ENCODE measurements at places on chromosomes 3 and 15.
A peak's percentile ranks its signal among the peaks of the same experiment; 100 is the strongest.

- no peak for DNase-seq
Observed at GRCh38 chr15:78052001-78052401, 25.5 kb downstream of the TBC1D2B start.

GRCh38 chr3:16369276-16369675 lies 104.3 kb downstream of the OXNAD1 start:
- no peak for DNase-seq

DNA sequence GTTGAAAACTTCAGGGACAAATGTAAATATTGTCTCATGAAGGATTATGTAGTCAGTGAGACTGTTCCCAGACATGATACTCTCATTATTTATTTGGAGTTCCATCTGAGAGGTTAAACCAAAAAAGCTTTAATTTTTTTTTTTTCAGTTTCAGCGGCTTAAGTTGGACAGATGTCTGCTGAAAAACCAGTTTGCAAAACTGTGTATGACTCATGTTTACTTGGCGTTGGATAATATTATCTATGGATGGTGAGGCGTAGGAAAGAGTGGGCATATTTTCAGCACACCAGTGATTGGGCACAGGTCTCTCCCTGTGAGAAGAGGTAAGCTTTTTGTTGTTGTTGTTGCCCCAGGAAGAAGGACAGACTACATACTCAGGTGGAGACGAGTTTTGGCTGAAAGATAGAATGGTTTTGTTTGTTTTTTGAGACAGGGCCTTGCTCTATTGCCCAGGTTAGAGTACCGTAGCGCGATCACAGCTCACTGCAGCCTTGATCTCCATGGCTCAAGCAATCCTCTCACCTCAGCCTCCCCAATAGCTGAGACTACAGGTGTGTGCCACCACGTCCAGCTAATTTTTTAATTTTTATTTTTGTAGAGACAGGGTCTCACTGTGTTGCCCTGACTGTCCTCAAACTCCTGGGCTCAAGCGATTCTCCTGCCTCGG lies 16.4 kb upstream of the ANXA2 start:
- no peak for DNase-seq

- DNase-seq = no peak
Observed at GRCh38 chr3:69941439-69942176, 57.9 kb upstream of the SAMMSON start.

- DNase-seq = no peak
Observed at GRCh38 chr3:161250116-161250515, 29.0 kb downstream of the NMD3 start.

DNA sequence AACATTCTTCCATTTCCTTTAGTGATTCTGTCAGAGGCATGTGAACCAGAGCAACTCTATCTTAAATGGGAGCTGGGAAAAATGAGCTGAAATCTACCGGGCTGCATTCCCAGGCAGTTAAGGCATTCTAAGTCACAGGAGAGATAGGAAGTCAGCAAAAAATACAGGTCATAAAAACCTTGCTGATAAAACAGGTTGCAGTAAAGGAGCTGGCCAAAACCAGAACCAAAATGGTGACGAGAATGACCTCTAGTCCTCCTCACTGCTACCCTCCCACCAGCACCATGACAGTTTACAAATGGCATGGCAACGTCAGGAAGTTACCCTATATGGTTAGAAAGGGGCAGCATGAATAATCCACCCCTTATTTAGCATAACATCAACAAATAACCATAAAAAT lies 66.4 kb downstream of the B3GALNT1 start:
- DNase-seq = no peak

DNA sequence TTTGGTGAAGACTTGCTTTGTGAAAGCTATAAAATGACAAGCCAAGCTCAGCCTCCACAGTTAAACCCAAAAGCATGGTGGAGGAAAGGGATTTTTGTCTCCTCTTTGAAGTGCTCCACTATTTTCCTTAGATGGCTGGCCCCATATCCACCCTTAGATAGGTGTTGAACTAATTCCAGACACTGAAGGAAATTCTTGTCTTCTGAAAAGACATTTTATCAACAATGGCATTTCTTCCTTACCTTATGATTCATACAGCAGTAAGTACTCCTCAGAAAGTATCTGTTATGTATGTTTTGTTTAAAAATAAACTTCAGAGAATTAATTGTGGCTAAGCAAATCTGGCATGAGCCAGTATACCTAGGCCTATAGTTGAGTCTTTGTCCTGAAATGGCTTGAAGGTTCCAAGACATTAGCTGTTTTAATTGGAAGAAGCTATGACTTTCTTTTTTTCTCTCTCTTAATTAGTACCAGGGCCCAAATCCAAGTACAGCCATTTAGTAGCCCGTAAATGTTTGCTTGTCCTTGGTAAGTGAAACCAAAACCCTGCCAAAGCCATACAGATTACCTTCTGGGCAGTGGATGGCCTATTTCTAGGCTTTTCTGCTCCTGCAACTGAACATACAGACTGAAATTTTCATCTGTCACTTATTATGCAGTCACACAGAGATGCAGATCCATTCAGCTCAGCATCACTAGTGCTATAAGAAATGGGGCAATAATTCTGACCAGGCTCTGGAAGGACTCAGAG lies 5.1 kb upstream of the BFSP2 start:
- no peak for DNase-seq

DNA sequence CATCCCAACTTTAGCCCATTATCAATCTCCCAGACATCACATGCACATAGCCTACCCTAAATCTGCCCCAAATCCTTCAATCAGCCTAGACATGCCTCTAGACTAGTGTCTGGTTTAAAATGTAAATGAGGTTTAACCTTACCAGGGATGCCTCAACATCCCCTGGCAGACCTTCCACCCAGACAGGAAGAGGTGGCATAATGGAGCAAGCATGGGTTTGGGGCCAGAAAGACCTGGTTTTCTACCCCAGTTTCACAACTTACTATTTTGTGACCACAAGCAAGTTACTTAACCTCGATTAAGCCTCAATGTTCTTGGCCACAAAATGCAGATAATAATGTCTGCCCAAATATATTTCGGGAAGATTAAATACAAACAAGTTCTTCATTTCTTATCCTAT lies 28.3 kb upstream of the THBS1 start:
- DNase-seq = no peak

GRCh38 chr3:11547498-11547897 lies 96.2 kb downstream of the VGLL4 start:
- DNase-seq = no peak

DNA sequence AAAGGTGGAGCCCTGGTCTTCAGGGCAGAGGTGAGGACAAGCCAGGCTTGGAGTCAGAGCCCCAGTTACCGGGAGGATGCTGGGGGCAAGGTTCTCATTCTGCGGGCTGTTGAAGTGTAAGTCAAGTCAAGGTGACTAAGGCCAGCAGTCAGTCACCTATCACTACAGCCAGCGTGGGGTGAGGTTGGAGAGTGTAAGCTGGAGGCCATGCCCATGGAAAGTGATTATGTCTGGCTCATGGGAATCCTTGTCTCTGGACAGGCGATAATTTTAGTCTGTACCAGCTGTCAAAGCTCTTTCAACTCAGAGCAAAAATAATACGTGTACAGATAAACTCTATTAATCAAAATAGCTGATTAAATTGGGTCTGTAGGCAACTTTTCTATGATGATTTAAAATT lies 143.1 kb downstream of the NR2F2 start:
- no peak for DNase-seq

- DNase-seq = no peak
Observed at GRCh38 chr3:129320261-129320660, 41.6 kb downstream of the HMCES start.

DNA sequence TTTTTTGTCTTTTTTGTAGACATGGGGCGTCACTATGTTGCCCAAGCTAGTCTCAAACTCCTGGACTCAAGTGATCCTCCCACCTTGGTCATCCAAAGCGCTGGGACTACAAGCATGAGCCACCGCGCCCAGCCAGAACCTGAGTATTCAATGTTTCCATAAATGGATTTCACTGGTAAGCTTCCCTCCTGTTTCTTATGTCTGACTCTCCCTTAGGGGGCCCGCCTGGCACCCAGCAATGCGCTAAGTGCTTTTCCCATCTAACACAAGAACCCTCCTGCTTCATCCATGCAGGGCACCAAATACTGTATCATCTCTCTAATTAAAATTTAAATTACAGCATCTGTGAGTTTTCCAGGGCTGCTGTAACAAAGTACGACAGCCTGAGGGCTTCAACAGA lies 44.9 kb downstream of the KLF15 start:
- no peak for DNase-seq

GRCh38 chr15:58528188-58528870 lies 96.5 kb downstream of the LIPC start:
- DNase-seq = peak; percentile 41

- no peak for DNase-seq
Observed at GRCh38 chr15:78642331-78642730, 1.3 kb upstream of the CHRNB4 start.

- no peak for DNase-seq
Observed at GRCh38 chr3:8539419-8539818, 37.8 kb downstream of the LMCD1 start.

DNA sequence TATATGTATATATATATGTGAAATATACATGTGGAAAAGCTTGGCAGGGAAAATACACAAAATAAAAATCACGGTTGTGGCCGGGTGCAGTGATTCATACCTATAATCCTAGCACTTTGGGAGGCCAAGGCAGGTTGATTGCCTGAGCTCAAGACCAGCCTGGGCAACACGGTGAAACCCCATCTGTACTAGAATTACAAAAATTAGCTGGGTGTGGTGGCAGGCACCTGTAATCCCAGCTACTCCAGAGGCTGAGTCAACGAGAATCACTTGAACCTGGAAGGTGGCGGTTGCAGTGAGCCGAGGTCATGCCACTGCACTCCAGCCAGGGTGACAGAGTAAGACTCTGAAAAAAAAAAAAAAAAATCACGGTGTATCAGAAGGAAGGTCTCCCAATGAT lies 20.8 kb upstream of the ARHGEF3 start:
- no peak for DNase-seq

DNA sequence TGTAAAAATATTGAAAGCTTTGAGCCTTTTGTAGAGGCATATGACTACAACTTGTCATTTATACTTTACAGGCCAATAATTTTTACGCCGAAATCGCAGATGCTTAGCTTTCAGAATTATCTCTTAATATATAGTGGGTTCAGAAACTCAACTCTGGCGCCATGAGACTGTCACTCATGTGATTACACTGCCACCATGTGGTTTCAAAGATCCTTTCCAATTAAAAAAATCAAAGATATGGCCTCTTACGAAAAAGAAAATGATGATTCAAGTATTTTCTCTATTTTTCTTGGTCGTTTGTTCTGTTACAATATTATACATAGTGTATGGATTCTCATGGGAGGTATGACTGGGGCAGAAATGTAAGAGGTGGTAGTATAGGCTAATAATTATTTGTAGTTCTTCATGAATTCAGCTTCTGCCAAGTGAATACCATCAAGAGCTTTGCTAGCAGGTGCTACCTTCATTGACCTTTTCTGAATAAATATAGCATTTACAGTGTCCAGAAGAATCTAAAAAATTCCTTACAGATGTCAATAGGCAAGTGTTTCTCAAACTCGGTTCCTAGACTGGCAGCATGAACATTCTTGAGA lies 751.7 kb upstream of the GOLIM4 start:
- no peak for DNase-seq

DNA sequence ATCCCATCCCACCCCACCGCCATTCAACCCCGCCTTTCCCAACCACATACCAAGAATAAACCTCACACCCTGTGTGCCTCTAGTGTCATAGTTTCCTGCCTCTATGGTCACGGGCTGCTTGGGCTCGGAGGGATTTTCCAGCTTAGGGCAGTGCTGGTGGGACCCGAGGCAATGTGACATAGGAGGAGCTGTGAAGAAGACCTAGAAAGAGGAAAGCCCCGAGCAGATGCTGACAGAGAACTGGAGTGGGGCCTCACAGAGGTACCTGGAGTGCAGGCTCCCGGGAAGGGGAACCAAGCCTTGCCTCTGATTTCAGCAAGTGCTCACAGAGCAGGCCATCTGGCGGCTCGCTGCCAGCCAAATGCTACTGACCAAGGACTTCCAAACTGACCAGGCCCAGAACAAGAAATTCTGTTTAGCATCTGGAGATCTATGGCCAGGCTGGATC lies 27.5 kb downstream of the BHLHE40 start:
- DNase-seq = no peak

GRCh38 chr15:99447497-99448371 lies 118.0 kb upstream of the MEF2A start:
- DNase-seq = no peak

- no peak for DNase-seq
Observed at GRCh38 chr3:8500319-8500988, 1.2 kb upstream of the LMCD1 start.

DNA sequence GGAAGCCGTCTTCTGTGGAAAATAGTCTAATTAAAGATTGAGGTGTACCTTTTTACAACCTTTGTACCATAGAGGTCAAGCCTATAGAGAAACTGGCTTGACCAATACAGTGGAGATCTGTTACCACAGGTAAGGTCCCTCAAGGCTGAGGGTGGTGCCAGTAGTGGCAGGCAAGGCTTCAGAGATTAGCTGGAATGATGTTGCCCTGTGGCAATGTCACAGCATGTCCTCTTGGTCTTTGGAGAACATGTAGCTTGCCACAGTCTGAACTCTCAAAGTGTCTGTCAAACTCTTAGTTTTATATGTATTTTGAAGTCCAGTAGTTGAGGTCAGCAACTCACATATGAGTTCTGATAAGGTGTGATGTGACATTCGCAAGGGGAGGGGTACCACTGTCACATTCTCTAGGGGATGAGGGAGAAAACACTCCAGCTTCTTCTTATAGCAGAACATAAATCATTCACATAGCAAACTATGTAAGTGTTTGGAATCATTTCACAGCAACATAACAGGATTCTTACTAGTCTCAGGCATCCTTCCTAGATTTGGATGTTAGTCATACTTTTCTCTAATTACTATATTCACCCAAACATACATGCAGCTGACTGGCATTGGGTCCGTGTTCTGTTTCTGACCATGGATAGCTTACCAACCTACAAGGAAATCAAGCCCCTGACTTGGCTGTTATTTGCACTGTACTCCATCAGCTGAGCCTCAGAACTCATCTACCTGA lies 173.6 kb downstream of the UBE2E2 start:
- no peak for DNase-seq

DNA sequence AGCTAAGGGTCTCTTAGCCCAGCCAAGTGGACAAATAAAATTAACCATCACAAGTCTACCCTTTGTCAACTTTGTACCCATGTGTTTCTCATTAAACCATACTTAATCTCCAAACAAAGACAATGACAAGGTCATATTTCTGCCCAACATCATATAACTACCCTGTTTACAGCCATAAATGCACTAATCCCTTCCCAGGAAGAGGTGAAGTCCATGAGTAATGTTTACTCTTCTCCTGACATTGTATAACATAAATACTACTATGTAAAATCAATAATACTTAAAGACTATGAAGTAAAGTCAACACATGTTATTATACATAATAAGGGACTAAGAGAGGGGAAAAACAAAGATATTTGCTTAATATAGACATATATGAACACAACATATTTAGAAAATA lies 38.5 kb upstream of the FAN1 start:
- no peak for DNase-seq

GRCh38 chr3:49813497-49814174 lies at the start of gene UBA7:
TSS of gene UBA7 (minus strand) at chr3:49813953. CDS start at chr3:49813787, 166 bp downstream.
- DNase-seq = peak; percentile 65

DNA sequence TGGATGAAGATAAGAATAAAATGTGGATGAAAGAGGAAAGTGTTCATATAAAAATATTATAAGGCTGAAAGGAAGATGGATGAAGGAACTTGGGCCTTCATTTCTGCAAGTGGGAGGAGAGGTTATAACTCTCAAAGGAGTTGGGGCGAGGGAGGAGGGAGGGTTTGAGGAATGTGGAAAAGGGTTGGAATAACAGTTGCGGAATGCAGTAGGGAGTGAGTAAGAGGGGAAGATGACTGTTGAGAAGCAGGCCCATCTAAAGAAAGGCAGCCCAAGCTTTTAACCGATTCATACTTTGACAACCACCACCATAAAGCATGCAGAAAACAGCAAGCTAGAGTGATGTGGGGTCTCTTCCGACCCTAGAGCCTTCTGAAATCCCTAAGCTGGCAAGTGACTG lies 8.3 kb upstream of the TM4SF4 start:
- DNase-seq = no peak

Data from ovary (tissue), 10 donors.